AG08395 (cell line): ENCODE measurements at places on chromosomes 3 and 15.

DNA sequence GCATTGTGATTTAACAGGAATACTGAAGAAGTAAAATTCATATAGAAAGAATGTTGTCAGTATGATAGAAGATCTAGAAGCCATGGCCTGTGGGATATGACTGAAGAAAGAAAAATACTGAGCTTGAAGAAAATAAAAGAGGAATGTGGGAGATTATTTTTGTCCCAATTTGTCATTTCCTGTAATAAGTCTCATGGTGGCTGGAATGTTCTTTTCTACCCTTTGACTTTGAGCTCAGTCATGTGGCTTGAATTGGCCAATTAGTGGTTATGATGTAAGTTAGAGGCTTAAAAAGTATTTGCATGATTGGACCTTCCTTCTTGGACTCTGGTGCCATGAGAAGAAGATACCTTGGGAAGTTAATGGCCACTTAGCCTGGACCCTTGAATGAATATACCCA, 14.1 kb downstream of the APH1B start:
- peak; percentile 76 for DNase-seq

GRCh38 chr15:100703032-100703578, 100.7 kb downstream of the ASB7 start:
- DNase-seq, result peak; percentile 32

DNA sequence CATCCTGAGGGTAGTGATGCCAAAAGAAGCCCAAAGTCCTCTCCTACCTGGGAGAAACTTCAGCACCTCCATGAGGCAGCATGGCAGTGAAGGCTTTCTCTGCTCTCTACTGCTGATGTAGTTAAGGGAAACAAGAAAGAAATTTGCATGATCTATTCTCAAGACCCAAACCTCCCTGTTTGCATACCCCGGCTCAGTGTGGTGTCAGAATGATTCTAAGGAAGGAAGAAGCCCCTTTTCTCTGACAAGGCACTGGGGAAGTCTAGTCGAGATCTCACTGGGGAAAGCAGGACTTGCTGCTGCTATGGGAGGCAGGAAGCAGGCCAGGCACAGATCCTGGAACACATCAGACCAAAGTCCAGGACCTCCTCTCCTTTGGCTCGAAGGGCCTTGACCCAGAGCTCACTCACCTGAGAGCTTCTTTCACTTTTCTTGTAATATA, 89.4 kb upstream of the ICE2 start:
- no peak for DNase-seq

DNA sequence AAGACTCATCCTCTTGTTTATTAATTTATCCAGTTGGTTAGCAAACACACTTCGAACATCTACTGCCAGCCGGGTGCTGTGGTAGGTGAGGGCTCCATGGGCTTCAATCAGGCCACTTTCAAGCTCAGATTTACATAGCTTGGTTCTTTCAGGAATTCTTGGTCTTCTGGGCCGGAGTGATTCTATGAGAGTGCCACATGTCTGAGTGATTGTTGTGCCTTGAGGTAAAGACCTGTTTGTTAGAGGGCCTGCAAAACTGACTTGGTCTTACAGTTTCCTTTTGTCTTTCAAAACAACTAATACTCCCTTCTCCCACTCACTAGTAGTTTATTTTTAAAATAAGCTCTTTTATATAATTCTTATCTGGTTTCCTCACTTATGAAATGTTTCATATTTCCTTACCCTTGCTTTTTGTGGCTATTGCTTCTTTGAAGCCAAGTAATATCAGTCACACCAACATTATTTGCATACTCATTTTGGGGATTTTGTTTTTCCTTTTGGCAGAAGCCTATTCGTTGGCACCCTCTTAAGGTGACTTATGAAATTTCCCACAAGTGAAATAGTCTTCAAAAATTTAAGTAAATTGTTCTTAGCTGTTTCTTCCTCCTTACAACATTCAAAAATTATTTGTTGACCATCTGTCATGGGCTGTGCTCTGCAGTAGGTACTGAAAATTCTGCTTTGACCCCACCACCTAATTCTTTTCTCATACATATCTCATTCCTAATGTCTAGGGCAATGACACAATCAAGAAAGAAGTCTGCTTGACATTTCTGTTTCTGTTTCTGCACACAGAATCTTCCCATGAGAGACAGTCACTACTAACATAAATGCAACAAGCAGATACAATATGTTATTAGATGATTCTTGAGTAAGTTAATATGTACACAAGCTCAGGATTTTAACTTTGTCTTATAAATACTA, 120.2 kb downstream of the LRRC28 start:
- peak; percentile 16 for DNase-seq

- DNase-seq, result no peak
Observed at GRCh38 chr3:80439490-80439889, 671.7 kb upstream of the ROBO1 start.

DNA sequence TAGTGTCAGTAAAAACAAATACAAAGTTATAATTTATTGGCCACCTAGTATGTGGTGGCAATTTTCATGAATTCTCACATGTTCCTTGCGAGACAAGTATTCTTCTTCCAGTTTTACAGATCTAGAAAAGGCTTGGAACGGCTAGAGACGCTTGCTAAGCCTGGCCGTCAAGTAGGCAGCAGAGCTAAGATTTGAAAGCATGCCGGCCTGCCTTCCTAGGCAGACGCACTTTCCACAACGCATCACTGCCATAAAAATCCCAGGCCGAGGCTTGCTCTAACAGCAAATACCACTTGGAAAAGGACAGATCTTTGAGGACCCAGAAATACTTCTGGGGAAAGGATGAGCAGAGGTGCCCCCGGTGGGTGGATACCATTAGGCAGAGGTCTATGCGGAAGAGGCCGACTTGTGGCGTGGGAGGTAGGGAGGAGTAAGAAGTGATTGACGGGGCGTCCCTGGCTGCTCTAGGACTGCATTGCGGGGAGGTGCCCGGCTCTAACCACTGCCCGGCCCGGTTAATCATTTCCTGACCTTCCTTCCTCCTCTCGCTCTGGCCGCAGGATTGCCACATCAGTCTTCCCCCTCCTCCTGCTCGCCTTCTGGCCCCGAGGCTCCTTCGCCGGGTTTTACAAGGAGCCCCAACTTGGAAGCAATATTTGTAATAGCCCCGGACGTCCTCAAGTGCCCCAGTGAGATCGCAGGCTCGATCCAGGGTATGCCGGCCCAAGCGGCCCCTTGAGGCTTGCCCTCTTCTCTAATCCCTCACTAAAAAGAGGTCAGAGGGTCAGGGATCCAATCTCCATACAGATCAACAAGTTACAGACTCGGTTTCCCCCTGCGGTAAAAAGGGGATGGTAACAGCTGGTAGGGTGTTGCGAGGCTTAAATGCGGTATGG, 1.3 kb upstream of the USP3 start:
- DNase-seq, result peak; percentile 83

DNA sequence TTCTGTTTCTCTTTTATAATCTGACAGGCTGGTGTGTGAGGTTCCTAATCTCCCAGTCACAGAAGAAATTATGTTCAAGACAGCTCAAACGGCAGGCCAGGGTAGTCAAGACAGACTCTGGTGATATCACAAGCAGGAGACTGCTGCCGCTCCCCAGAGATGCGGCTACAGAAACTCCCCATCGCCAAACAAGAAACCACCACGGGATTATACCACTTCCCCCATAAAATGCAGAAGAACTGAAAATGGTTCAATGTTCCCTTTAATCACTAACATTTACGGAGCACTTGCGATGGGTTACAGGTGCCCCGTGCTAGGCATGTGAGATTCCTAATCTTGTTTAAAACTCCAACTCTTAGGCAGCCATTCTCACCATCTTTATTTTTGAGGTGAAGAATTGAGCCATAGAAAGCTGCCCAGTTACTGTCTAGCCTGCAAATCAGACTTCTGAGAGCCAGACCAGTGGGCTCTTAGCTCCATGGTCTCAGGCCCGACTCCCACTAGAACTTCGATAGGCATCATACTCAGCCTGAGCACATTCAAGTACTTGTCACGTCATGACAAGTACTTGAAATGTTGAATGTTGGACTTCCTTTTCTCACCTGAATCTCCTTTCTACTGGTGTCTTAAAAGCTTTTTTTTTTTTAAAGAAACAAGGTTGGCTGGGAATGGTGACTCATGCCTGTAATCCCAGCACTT, 58.4 kb downstream of the TBC1D2B start:
- no peak for DNase-seq

DNA sequence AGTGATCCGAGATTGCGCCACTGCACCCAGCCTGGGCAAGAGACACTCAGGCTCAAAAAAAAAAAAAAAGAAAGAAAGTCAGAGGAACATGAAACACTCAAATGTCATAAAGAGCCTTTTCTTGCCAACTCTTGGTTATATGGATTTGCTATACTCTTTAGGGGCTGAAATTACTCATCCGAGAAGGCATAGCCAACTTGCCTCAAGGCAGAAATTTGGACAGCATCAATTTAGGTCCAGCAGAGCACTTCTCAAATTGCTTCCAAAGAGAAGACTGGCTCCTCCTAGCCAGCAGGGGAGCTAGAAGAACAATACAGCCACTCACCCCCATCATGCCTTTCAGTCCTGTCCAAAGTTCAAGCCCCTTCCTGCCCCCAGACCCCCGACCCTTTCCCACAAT, 43.8 kb downstream of the OSBPL10 start:
- DNase-seq, result no peak

DNA sequence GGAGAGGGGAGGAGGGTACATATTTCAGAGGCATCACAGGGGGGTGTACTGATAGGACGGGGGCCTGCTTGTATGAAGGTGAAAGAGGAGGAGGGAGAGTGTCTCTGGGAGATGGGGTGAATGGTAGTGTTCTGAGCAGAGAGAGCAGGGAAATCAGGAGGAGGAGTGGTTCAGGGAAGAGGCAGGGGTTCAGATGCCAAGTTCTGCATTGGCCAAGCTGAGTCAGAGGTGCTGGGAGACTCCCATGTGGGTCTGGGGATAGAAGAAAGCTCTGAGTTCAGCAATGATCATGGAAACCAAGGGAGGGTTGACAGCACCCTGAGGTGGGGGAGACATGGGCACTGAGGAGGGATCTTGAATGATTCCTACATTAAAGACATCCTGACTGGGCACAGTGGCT, 3.0 kb downstream of the CYP8B1 start:
- DNase-seq, result no peak

DNA sequence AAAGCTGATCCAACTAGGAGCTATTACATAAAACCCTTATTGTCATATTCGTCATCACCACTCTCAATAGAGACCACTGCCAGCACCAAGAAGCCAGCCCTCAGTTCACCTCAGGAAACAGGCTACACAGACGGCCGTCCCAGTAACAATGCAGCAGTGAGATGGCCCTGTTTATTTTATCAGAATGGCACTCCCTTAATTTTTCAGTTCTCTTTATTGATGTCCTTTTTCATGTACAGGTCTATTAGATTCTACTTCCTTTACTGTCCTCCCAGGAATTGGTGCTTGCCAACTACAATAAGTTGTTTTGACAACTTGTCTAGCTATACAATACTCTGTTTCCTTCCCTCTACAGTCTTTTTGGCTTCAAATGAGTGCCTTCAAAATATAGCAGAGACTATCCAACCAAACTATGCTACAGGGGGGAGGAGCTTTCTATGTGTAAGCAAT, 272.5 kb downstream of the ZBTB20 start:
- no peak for DNase-seq

- peak; percentile 51 for DNase-seq
Observed at GRCh38 chr15:101124731-101125451, 127.0 kb downstream of the CHSY1 start.

GRCh38 chr3:22928216-22929110, 274.7 kb upstream of the UBE2E2 start:
- DNase-seq, result no peak

GRCh38 chr3:151770956-151771355, 37.2 kb downstream of the AADACL2 start:
- peak; percentile 67 for DNase-seq

DNA sequence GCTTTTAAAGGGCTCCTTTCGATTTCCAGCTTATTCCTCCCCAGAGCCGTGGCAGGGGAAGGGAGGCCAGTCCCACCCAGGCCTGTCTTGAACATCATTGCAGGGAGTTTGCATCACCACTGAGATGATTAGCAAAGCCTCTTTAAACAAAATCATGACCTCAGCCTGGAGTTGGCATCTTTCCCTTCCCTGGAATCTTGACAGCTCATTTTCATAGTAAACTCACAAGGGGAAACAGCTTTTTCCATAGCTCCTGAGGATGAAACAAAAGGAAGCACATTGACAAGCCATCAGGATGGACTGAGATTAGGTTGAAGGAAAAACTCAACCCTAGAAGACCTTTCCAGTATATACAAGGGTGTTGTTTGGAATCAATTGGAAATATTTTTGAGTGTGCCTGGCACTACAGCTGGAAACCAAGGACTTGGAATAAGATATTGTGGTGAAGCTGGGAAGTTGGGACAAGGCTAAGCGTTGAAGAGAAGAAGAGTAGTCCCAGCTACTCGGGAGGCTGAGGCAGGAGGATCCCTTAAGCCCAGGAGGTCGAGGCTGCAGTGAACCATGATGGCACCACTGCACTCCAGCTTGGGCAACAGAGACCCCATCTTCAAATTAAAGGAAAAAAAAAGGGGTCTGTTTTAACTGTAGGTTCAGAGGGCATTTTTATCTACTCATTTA, 3.1 kb upstream of the LARP6 start:
- peak; percentile 93 for DNase-seq

- DNase-seq, result no peak
Observed at GRCh38 chr3:4506559-4507023, 13.4 kb downstream of the ITPR1 start.
